T-helper 1 cell (primary cell): ENCODE measurements at places on chromosomes 3 and 15.

- no peak for DNase-seq
These were observed 239.8 kb upstream of the TLE3 start for GRCh38 chr15:70337277-70338186.

GRCh38 chr15:74838137-74838516 is 4.8 kb downstream of the ULK3 start:
- DNase-seq: no peak

DNA sequence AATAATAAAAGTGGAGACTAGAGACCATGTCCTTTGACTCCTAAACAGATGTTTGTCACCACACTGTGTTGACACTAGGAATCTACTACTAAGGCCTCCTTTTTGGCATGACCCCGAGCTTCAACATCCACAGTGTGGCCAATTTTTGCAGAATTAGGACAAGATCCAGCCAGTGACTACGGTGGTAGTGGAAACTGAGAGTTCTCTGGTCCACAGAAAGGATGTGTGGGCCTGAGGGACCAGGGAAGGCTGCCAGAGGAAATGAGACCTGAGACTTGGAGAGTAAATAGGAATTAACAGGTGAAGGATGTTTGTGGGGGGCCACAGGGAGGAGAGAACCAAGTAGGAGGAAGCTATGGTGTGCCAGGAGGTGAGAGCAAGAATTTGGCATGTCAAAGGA is 122.7 kb downstream of the CHCHD6 start:
- DNase-seq: no peak

- DNase-seq: no peak
These were observed 522 bp downstream of the MED12L start for GRCh38 chr3:151085889-151086483.

DNA sequence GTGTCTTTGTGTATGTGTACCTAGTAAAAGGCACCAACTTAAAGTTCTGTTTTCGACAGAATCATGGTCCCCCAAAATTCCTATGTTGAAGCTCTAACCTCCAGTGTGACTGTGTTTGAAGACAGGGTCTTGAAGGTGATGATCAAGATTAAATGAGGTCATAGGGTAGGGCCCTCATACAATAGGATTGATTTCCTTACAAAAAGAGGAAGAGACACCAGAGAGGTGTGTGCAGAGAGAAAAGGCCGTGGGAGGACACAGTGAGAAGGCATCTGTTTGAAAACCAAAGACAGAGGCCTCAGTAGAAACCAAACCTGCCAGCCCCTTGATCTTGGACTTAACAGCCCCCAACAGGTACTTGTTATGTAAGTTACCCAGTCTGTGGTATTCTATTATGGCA is 52.0 kb upstream of the CORO2B start:
- DNase-seq: no peak

GRCh38 chr3:50271314-50271936 is 2.5 kb downstream of the SEMA3B start:
- DNase-seq: no peak

GRCh38 chr15:96416934-96417759 is 86.6 kb downstream of the NR2F2 start:
- no peak for DNase-seq

GRCh38 chr3:95971573-95971972 is 842.8 kb upstream of the EPHA6 start:
- no peak for DNase-seq

GRCh38 chr3:194075802-194076460 is 60.0 kb upstream of the HES1 start:
- DNase-seq: no peak

- DNase-seq: no peak
These were observed 21.3 kb downstream of the ADGRG7 start for GRCh38 chr3:100630664-100631063.

DNA sequence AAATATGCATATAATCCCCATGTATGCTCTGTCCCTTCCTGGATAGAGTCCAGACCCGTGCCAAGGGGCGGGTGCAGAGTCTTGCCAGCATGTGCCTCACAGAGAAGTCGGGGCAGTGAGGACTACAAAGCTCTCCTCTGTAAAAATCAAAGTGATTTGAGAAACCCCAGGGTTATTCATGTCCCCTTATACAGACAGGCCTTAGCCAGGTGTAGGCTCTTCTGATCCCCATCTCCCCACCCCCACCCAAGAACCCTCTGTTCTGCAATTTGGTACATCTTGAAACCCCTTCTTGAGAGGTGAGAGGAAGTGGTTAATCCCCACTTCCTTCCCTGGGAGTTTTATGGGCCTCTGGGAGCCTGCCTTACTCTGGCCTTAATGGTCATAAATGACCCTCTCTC is 24.7 kb downstream of the TRIM71 start:
- DNase-seq: no peak

DNA sequence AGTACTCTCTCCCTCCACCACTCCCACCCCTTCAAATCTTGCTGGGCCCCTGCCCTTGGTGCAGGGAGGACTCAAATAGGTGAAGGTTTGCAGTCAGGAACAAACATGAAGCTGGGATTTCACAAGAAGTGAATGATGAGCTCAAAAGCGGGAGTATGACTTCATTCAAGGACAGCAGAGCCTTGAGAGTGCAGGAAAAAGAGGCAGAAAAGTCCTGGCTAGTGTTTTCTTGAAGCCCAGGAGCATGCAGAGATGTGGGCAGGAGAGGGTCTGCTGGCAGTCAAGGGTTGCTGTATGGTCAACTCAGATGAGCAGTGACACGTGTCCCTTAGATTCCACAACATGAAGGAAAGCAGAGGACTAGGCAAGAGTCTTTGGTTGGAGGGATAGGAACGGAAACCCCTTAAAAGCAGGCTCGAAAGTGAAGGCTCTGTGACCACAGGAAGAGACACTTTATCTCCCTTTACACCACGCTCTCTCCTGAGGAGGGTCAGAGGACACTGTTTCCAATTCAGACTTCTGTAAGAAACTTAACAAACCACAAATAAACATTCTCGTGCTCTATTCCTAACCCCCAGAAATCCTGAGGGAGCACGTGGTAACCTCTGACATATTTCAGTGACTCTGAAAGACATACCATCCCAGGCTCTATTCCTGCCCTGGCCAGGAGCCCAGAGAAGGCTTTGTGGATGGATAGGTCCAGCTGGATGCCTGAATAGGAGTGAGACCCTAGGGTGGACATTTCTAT is 168.0 kb upstream of the NDN start:
- no peak for DNase-seq

GRCh38 chr15:95407534-95407933 is 923.0 kb upstream of the NR2F2 start:
- DNase-seq: no peak

DNA sequence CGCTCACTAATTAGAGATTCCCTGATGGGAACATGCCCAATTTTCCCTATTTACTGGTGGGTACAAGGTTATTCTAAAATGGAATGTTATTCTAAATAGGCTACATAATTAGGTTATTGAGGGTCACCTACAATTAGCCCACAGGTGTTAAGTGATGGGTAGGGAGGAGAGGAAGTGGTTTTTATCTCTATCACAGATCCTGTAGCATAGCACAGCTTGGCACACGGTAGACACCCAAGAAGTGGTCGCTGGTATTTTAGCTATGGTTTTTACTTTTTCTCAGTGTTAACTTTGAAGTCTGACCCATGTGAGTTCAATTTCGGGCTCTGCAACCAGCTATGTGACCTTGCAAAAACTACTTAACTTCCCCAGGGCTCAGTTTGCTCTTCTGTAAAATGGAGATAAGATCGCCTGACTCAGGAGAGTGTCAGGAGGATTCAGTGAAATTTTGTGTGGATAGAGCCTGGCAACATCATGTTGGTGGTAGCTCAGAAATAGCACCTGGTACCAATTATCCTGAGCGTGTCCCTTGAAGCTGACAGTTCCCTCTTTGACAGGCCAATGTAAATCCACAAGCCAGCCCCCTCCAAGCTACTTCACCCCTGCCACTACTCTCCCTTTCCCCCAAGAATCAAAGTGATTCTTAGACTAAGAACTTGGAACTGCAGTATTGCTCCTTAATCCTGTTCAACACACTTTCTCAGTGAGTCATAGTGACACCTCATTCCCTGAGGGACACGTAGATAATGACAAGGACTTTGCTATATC is 8.7 kb upstream of the LMCD1 start:
- no peak for DNase-seq

DNA sequence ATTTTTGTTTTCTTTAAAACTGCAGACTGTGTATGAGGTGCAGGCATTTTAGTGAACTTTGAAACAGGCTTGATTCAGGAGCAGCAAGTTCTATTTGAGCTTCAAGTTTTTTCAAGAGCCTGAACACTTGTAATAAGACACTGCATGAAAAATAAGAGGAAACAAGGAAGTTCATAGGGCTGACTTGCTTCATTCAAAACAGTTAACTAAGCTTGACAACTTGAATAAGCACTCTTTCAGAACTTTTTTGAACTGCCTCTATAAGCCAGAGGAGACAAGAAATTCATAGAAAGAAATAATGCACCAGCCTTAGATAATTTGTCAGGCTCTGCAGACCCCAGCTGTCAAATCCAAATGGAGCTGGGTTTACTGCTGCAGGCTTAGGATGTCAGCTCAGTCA is 130.2 kb downstream of the SSR3 start:
- DNase-seq: no peak

DNA sequence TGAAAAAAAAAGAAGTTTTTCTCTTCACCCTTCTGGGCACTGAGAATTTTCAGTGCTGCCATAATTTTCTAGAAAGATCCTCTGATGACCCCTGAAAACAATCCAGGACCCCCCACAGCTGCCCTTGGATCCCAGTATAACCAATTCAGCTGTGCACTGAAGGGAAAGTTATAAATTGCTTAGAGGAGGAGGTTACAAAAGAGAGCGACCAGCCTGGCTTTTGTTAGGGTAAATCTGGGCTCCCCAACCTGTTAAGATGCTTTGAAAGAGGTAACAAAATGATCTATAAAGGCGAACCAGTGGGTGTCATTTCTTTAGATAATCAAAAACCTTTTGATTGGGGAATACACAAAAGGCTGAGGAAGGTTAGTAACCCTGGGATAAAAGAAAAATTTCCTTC is 407.9 kb upstream of the ATP11B start:
- no peak for DNase-seq

- DNase-seq: no peak
These were observed 118.5 kb downstream of the OPA1 start for GRCh38 chr3:193711523-193711963.

- DNase-seq: no peak
These were observed 99.6 kb downstream of the SLC25A26 start for GRCh38 chr3:66320390-66320789.

- peak; percentile 14 for DNase-seq
These were observed 26.7 kb downstream of the FLNB start for GRCh38 chr3:58034738-58035523.

GRCh38 chr15:95760508-95760907 is 570.0 kb upstream of the NR2F2 start:
- no peak for DNase-seq

DNA sequence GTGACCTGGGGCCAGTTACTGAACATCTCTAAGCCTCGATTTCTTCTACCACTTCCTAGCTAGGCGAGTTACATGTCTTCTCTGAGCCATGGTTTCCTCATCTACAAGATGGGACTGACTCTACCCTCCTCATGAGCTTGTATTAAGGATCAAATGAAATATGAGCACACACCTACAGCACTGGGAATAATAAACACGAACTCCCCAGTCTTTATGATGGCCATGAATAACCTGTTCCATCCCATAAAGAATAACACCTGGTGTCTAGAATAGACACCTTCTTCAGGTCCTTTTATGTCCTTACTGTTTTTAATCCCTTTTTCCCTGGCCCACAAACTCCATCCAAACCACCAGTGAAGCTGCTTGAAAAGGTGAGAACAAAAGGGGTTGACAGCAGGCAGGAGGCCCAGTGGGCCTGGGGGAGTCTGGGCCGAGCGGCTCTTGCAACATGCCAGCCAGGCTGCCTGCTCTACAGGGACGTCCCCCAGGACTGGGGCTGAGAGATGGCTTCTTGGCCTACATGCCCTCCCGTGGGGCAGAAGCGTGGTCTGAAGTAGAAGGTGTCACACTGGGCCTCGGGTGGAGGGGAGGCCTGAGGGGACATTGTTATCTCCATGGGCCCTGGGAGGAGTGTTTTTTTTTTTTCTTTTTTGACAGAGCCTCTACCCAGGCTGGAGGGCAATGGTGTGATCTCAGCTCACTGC is 178.2 kb downstream of the RAB11A start:
- no peak for DNase-seq

DNA sequence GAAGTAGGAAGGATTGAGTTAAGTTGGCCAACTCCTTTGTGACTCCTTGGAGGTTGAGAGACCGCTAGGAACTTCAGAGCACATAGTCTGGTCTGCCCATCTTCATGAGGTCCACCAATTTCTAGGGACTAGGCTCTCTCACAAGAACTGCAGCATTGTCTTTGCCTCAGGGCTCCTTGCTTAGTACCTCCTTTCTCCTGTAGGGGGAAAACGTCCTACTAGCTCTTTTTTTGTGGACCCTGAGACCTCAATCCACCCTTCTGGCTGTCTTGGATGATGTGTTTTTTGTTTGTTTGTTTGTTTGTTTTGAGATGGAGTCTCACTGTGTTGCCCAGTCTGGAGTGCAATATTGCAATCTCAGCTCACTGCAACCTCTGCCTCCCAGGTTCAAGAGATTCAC is 21.6 kb downstream of the REC114 start:
- no peak for DNase-seq

GRCh38 chr3:42495393-42495792 is 7.0 kb upstream of the VIPR1 start:
- no peak for DNase-seq

- DNase-seq: no peak
These were observed 123.2 kb downstream of the DNAJB8 start for GRCh38 chr3:128343287-128344051.

DNA sequence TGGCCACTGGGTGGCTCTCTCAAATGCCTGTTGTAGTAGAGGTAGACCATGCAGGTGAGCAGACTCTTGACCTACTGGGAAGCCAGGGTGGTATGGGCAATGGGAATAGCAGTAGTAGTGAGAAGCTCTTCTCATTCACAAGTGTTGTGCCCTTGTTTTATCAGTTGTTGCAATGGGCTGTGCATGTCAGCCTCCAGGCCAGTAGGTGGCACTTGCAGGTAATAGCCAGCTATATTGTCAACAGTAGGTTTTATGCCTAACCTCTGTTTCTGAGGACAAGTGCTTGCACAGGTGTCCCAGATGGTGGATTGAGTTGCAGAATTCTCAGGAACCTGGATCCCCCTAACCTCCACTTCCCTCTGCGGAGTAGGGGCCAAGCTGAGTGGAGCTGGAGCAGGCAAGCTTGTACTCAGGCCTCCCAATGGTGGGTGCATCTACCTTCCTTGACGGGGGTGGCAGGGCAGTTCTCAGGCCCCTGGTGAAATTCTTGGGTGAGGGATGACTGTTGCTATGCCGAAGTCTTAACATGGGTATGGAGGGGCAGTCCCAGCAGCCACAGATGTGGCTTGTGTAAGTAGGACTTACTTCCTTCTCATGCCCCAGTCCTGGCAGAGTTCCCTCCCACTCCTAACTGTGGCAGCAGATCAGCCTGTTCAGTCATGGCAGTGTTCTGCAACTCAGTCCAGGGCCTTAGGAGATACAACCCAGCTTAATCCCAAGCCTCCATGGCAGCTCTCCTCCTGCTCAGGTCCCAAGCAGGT is 104.3 kb downstream of the NEO1 start:
- no peak for DNase-seq

DNA sequence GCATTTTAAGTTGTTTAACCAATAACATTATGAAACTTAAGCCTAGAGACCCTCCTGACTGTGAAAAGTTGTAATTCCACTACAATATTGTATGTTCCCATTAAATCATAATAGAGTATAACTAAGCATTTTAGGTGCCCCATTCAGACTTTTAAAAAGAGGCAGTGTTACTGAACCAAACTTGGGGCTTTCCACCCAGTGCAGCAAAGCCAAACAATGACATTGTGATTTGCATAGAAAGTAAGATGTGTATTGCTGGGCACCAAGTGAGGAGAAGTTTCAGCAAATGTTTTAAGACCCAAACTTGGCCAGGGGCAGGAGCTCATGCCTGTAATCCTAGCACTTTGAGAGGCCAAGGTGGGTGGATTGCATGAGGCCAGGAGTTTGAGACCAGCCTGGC is 706.2 kb downstream of the GRM7 start:
- no peak for DNase-seq
